Tongue (tissue), 3 donors: ENCODE measurements at places on chromosomes 7 and 10. TPM values are rescaled to one million over a fixed set of nuclear protein-coding genes. Genes with fewer than 3 reads are reported as not detected.
A peak's percentile ranks its signal among the peaks of the same experiment; 100 is the strongest.

DNA sequence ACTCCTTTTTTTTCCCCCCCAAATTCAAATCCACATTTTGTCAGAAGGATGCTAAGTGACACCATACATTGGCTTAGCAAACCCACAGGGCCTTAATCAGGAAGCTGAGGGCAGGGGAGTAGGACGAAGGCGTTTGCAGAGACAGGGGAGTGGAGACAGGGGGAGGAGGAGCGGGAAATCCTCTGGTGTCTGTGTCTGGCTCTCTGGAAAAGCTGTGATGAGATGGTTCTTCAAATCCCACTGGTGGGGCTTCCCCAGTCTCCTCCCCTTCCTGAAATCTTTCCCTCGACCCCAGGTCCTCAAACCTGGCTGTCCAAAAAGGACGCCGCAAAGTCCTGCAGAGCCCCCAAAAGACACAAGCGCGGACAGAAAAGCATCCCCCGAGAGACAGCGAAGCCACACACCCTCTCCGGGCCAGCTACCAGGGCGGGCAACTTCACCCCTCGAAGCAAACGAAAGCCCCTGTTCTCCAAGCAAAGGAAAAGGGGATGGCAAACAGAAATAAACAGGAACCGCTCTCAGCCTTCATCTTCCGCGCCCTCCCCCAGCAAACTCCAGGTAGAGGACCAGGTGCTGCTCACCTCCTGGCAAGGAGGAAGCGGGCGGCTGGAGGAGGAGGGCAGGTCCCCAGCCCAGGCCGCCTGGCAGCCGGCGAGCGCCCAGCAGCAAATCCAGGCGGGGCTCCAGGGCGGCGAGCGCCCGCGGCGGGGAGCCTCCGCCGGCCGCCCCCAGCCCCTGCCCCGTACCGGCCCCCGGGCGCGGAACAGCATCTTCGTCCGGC, 520 bp downstream of the ELAPOR2 start:
- DNase-seq = peak; percentile 27

GRCh38 chr10:103053659-103054581, 135.8 kb downstream of the CNNM2 start:
- peak; percentile 46 for DNase-seq

Gene PRF1
- total RNA-seq = 0.62 TPM

DNA sequence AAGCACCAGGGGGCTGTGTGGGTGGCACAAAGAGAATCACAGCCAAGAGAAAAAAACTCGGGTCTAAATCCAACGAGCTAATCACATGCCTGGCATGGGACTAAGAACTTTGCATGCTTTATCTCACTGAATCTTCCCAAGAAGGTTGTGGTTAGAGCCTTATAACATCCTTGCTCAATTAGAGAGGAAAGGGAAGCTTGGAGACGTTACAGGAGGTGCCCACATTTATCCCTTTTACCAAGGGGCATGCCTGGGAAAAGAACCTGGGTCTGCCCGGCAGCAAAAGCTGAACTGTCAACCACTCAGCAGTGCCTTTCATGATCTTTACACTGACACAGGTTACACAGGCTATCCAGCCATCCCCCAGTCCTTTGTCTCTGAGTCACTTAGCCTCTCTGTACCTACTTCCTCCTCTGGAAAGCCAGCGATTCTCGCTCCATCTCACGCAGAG, 190.1 kb downstream of the PRPF18 start:
- no peak for DNase-seq

Gene TRIM56
- total RNA-seq = 11.9 TPM

GRCh38 chr7:47394751-47395252, 187.1 kb downstream of the TNS3 start:
- no peak for DNase-seq

DNA sequence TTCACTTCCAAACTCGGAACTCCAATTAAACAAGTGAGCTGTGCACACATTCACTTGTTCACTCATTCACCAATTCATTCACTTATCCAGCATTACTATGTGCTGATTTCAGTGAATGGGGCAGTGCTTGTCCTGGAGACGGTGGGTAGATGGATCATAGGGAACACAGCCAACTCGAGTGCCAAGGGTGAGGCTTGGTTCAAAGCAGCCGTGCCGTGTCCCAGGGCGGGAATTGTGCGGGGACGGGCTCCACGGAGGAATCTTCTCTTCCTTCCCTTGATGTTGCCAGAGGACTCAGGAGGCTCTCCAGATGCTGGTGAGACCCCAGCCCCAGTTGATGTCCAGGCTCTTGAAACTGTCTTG, 2.9 kb downstream of the SH2D4B start:
- no peak for DNase-seq

Gene TMEM176A
- 13.6 TPM for total RNA-seq

- no peak for DNase-seq
These were observed 23.9 kb downstream of the MACC1 start for GRCh38 chr7:20193242-20193777.

Gene TCAF2
- total RNA-seq = 4.8 TPM

GRCh38 chr10:97640174-97640867, at the start of gene PI4K2A:
Gene PI4K2A, plus strand, starts transcription at chr10:97640671. Its CDS starts 72 bp downstream, at chr10:97640743.
- peak; percentile 99 for DNase-seq

GRCh38 chr7:40721342-40721949, 586.6 kb downstream of the SUGCT start:
- no peak for DNase-seq
